ENCODE measurements at places on chromosomes 3 and 15.

- DNase-seq, result no peak
Measured at GRCh38 chr3:126135406-126136076, 44.8 kb downstream of the ALDH1L1 start.

DNA sequence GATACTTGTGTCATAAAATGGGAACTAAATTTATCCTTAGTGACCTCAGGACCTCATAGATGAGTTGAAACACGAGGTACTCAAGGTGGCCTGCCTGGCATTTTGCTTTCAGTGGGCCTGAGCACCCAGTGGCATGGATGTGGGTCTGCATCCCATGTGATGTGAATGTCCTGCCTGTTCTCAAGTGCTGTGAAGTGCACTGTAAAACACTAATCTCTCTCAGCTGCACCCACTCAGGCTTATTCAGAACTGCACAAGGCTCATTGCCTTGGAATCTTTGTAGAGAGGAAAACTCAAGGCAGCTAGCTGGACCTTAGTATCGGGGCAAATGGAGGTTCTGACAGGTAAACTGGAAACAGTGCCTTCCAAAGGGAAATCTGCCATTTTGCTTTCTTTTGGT is 767.0 kb downstream of the TUSC7 start:
- DNase-seq, result no peak

DNA sequence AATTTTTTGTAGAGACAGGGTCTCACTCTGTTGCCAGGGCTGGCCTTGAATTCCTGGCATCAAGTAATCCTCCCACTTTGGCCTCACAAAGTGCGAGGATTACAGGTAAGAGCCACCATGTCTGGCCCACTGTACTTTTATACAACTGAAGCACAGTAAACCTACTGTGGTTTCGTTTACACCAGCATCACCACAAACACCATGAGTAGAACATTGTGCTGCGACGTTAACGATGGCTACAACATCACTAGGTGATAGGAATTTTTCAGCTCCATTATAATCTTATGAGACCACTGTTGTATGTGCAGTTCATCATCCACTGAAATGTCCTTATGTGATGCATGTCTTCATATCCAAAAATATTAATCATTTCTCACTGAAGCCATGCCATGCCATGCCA is 11.7 kb downstream of the CTNNB1 start:
- DNase-seq, result no peak

GRCh38 chr3:16357186-16358121 is 92.4 kb downstream of the OXNAD1 start:
- no peak for DNase-seq

DNA sequence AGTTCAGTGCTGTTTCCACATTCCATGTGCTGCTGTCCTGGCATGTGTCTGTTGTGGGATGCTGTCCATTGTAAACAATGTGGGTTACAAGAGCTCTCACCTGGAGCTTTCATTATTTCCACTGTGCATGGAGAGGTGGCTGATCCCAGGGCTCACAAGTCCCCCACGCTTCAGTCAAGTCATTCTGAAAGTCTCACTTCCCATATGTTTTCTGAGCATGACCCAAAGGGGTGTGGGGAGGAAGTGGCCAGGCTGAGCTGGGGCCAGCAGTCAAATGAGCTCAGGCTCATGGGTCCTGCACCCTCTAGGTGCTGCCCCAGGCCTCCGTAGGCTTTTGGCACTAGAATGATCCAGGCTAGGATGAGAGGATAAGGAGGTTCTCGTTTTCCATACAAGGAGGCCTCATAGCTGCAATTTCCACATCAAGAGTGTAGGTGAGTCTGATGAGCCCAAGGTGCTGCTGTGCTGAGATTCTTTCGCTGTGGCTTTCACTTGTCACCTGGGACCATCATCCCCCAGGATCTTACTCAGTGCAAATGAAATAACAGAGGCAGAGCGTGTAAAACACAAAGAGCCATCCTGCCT is 22.0 kb downstream of the STARD5 start:
- DNase-seq, result no peak
